H54 (cell line): ENCODE measurements at places on chromosomes 7 and 10.

GRCh38 chr10:26215396-26215934 is 1.1 kb upstream of the GAD2 start:
- DNase-seq, result no peak

DNA sequence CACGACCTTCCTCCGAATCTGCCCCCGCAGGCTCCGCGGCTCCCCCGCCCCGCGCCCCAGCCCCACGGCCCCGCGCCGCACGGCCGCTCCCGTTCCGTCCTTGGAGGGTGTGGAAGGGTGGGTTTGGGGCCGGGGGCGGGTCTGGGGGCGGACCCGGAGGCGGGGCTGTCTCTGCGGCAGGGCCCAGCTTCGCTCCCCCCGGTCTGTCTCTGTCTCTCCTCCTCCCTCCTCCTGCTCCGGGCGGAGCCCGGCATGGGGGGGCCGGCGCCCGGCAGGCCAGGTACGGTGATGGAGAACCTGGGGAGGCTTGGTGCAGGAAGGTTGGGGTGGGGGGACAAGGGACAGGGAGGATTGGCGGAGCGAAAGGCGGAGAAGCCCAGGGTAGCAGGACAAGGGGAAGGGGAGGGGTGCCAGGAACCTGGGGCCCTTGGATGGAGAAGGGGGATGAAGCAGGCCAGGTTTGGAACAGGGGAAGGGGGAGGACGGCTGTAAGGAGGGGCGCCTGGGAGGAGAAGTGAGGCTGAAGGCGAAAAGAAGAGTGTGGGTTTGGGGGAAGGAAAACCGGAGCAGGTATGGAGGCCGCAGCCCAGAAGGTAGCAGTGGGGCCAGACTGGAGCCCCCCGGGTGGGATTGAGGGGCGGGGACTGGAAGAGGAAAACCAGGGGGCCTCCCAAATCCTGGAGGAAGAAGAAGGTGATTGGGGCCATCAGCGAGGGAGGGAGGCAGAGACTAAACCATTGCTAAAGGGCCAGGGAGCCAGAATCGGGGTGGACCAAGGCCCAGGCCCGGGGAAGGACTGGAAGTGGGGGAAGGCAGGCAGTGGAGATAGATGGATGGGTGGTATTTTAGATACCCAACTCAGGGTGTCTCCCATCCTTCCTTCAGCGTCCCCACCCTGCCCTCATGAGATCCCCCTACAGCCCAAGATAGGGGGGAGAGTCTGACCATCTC is at the start of gene NYAP1:
Gene NYAP1, plus strand, starts transcription at position 206 of the 951 bp plus-strand sequence. CDS start 1,385 bp downstream, outside the sequence.
- DNase-seq, result no peak

- no peak for DNase-seq
These were observed 302.2 kb downstream of the CCDC3 start for GRCh38 chr10:12699258-12699700.

GRCh38 chr10:61749291-61749690 is 86.6 kb downstream of the CABCOCO1 start:
- no peak for DNase-seq

DNA sequence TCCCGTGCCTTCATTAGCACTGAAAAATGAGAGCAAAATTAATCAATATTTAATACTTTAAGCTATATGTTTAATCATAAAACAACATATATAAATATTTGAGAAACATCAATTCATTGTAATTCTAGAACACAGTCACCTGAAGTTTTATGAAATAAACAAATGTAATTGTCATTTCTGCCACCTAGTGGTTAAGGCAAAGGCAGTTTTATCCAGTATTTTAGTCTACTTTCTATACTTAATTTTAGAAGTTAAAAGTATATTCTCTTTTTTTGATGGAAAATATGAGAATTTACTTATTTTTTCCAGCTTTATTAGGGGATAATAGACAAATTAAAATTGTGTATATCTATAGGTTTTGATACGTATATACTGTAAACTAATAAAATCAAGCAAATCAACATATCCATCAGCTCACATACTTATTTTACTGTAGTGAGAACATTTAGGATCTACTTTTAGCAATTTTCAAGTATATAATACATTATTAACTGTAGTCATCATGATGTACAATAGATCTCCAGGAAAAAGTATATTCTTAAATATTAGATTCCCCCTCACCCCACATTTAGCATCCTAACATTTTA is 16.9 kb downstream of the PCGF6 start:
- no peak for DNase-seq

- peak; percentile 33 for DNase-seq
These were observed 2.6 kb downstream of the STK31 start for GRCh38 chr7:23712368-23713284.

- no peak for DNase-seq
These were observed 48.3 kb downstream of the BAIAP2L1 start for GRCh38 chr7:98352621-98353020.

DNA sequence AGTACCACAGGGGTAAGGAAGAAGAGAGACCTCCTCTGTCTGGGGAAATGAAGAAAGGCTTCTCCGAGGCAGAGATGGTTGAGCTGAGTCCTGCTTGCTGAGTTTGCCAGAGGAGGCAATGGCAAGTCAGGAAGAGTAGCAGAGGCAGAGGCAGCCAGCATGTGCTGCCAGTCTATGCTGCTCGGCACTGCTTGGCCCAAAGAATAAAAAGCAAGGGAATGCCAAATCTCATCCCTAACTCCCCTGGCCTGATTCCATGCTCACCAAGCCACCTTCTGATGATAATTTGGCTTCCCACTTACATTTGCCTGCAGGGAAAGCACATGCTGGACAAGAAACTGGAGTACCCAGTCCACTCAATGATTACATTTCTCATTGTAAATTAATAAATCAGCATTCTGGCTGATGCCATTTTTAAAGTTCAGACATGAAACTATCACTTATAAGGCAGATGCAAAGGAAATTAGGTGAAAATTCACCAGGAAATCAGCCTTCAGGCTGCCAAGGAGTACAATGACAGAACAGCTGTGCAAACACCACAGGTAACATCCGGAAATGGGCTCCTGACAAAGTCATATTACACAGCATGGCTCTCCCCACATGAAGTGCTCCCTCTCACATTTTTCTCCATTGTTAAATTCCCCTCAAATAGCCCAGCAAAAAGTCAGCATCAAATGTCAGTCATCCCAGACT is 245.9 kb downstream of the MTERF1 start:
- no peak for DNase-seq

- DNase-seq, result no peak
These were observed 58.0 kb downstream of the TSPAN12 start for GRCh38 chr7:120799813-120800475.

DNA sequence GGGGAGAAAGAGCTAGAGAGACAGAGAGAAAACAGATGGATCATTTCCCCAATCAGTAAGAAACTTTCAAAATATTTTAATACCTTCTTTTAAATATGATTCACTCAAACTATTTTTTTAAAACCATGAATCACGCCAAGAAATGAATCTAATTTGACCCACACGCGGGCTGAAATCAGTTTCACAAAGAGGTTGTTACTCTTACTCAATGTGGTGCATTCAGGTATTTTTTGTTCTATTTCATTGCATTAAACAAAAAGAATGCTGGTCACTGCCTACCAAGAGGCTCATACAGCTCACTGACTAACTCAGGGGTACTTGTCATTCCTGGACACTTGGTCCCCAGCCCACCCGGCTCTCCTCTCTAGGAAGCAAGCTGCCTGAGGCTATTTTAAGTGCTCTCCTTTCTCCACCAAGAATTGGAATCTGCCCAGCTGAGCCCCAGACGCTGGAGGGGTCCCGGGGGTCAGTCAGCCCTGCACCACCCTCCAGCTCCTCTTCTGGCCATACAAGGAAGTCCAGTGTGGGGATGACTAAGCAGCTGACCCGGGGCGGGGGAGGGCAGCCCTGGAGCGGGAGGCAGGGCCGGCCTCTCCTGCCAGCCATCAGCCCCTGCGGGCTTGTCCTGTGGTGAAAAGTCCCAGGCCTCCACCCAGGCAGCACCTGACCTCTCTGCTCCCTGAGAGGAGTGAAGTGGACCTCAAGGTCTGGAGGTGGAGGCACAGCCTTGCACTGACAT is 21.7 kb upstream of the PFKP start:
- peak; percentile 81 for DNase-seq

DNA sequence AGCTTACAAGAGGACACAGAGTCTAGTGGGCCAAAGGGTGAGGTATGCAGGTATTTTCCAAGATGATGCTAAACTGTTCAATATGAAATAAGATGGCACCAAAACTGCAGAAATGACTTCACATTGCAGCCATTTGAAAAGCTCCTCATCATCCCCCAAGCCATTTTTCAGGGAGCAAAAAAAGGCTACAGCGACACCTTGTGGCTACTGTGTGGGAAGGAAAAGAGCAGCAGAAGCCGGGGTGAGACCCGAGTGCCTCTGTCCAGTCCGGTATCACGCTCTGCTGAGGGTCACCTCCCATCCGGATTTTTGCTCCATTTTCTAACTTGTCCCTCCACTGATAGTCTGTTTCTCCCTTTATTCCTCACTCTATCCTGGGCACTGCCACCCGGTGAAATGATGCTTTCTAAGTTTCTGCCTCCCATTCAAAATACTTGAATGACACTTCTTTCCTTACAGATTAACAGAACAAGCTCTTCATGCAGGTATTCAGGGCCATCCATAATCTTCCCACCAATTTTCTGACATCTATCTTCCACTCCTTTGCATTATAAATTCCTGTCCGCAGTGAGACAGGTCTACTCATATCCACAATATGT is 220.2 kb downstream of the DGKI start:
- peak; percentile 26 for DNase-seq

GRCh38 chr10:110802551-110803238 is 69.0 kb upstream of the PDCD4 start:
- peak; percentile 23 for DNase-seq

- no peak for DNase-seq
These were observed 110.0 kb upstream of the JCAD start for GRCh38 chr10:30169342-30169741.

DNA sequence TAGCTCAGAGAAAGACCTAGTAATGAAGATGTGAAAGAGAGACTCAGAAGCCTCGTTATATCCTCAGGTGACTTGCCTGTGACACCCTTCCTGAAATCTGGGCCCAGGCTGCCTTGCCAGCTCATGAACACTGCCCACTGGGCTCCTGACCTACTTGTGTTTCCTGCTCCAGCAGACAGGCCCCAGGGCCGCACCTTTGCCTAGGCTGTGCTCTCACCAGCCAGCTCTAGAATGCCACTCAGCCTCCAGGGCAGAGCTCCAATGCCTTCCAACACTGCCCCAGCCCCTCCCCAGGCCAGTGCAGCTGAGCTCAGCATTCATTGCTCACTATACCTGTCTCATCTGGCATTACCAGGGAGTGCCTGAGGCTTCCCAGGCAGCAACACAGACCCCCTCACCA is 94.3 kb downstream of the DLG5 start:
- DNase-seq, result no peak

- DNase-seq, result no peak
These were observed 335.2 kb upstream of the NPSR1 start for GRCh38 chr7:34322841-34323240.

- no peak for DNase-seq
These were observed 11.6 kb downstream of the NAMPT start for GRCh38 chr7:106273009-106273668.

- no peak for DNase-seq
These were observed 602.9 kb downstream of the IPMK start for GRCh38 chr10:57664815-57665214.

- peak; percentile 15 for DNase-seq
These were observed 16.1 kb upstream of the LAMB4 start for GRCh38 chr7:108146070-108146842.

DNA sequence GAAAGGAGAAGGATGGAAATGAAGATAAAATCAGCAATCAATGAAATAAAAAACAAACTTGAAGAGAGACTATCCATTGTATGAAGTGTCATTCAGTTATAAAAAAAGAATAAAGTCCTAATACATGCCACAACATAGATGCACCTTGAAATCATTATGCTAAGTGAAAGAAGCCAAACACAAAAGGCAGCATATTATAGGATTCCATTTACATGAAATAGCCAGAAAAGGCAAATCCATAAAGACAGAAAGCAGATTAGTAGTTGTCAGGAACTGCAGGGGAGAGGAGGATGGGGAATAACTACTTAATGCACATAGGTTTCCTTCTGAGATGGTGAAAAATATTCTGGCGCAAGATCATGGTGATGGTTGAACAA is 6.6 kb upstream of the PON1 start:
- DNase-seq, result no peak

GRCh38 chr7:128796327-128796726 is 4.6 kb downstream of the CCDC136 start:
- DNase-seq, result peak; percentile 34

DNA sequence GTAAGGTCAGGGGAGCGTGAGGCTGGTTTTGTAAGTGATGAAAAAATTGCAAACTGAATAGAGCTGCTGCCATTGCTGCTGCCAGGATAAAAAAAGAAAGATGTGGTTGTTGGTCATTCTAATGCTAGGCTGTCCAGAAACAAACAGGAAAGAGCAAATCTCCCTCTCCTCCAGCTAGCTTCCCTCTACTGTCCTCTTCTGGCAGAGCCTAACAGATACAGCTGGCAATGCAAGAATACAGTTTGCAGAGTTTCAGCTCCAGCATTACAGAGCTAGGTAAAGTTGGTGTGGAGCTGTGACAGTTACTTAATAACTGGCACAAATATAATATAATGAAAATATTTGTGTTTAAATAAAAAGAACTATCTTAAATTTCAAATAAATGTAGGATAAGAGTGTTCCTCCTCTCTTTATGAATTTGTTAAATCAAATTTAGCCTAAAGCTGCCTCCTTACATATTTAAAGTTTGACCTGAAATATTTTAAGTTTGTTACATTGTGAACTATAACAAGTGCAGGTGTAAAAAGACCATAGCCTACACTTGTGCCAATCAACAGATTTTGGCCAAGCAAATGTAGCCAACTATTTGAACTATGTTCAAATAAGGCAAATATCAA is 407.7 kb downstream of the SH2D4B start:
- DNase-seq, result no peak

DNA sequence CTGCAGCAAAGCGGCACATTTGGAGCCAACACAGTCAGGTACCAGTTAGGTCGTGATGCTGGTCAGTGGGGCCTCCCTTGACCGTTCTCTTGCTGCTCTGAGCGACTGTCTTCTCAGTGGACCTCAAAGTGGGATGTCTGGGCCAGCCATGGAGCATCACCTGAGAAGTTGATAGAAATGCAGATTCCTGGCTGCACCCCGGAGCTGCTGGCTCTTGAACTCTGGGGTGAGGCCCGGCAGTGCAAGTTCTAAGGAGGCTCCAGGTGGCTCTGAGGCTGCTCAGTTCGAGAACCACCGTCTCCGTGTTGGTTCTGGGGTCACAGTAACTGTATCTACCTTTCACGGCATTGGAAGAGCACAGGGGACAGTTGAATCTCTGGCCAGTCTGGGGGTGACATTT is 147.5 kb downstream of the WDR37 start:
- no peak for DNase-seq

GRCh38 chr10:21488246-21488956 is 37.1 kb downstream of the SKIDA1 start:
- no peak for DNase-seq

GRCh38 chr7:46071601-46072000 is 150.5 kb upstream of the IGFBP3 start:
- DNase-seq, result peak; percentile 29

DNA sequence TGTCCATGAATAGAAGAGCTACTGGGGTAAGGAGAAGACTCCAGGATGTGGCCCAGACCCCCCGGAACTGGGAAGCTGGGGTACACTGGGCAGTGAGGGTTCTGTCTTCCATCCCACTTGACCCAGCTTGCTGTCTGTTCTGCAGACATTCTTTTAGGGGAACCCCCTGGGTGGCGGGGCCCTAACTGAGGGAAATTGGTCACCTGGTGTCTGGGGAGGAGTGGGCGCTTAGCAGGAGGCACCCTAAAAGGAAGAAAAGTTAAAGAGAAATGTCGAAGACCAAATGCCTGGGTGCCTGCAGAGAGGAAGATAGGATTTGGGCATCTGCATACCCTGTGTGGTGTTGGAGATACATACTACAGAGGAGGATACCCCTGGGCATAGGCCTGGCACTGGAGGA is 1.0 kb downstream of the AP1S1 start:
- DNase-seq, result no peak
